ENCODE measurements at places on chromosomes 5 and 9.

DNA sequence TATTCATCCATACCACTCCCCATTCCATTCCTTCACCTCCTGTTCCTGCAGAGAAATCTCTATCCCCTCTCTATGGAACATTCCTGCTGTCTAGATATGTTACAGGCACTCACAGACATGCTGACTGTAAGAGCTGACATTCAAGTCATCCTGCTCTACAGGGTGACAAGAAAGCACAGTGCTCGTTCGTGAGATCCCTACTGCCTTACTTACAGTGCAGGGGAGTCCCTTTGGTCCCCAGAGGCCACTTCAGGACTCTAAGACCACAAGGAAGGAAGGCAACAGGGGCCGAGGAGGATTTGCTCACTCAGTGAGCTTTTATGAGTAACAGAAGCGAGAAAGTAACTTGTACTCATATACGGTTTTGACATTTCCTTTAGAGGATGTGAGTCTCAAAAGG lies 110.5 kb downstream of the GAS1 start:
- DNase-seq = no peak

GRCh38 chr9:131951155-131951554 lies 128.5 kb downstream of the MED27 start:
- DNase-seq = no peak

DNA sequence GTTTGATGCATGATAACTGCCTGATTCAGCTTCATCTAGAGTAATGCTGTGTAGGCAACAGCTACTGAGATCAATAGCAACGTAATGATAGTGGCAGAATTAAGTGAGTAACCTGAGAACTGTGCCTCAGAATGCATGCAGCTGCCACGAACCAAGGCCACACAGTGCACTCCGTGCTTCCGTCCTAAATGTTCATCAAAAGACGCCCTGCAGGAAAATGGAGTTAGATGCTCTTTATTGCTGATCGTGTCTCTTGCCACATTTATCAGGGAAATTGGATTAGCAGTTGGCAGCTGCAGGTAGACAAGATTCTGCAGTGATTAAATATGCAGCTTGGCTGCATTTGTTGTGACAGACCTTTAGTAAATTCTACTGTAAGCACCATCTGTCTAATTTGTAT lies 107.7 kb upstream of the TLX3 start:
- DNase-seq = no peak

- DNase-seq = no peak
Observed at GRCh38 chr5:41071975-41072374, 833 bp upstream of the MROH2B start.

DNA sequence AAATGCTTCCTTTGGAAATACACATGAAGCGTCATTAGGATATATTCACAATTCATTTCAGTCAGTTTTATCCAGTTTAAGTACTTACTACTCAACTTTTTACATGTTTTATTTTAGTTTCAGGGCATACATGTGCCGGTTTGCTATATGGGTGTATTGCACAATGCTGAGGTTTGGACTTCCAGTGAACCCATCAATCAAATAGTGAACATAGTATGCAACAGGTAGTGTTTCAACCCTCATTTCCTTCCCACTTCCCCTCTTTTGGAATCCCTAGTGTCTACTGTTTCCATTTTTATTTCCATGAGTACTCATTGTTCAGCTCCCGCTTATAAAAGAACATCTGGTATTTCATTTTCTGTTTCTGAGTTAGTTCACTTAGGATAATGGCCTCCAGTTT lies 74.7 kb downstream of the TMEM161B start:
- no peak for DNase-seq

- DNase-seq = no peak
Observed at GRCh38 chr5:160434022-160434531, 12.4 kb downstream of the PTTG1 start.

DNA sequence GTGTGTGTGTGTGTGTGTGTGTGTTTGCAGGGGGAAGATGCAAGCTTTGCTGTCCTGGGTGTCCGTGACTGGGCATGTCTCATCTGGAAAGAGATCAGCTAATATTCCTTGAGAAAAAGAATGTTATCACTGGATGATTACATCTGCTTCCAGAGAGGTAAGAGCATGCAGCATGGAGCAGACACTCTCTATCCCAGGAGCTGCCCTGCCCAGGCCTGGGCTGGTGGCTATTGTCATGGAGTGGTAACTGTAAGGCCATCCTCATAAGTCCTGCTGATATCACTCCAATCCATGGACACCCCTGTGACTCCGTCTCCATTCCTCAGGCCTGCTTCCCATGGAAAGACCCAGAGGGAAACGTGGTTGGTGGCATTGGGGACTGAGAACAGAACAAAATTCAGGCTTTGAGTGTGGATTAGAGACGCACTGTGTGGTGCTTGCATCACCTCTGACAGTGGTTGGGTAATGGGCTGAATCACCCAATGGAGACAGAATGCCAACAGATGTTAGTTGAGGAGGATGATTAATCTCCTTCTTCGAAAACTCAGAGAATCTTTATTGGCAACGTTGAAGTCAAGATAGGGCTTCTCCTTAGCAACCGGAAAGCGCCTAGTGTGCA lies 52.0 kb upstream of the KCNIP1 start:
- DNase-seq = no peak

DNA sequence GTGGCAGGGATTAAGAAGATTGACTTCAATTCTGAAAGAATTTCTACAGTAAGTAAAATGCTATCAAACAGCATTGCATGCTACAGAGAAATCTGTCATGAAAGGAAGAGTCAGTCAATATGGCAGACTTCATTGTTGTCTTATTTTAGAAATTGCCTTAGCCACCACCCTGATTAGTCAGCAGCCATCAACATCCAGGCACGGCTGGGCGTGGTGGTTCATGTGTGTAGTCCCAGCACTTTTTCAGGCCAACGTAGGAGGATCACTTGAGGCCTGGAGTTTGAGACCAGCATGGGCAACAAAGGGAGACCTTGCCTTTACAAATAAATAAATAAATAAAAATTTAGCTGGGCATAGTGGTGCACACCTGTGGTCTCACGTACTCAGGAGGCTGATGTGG lies 46.6 kb downstream of the RMI1 start:
- DNase-seq = no peak

- DNase-seq = no peak
Observed at GRCh38 chr5:89994266-89994665, 415.3 kb downstream of the CETN3 start.

GRCh38 chr9:73327149-73327548 lies 175.5 kb downstream of the ANXA1 start:
- DNase-seq = no peak

- no peak for DNase-seq
Observed at GRCh38 chr5:100424787-100425186, 110.4 kb upstream of the FAM174A start.

DNA sequence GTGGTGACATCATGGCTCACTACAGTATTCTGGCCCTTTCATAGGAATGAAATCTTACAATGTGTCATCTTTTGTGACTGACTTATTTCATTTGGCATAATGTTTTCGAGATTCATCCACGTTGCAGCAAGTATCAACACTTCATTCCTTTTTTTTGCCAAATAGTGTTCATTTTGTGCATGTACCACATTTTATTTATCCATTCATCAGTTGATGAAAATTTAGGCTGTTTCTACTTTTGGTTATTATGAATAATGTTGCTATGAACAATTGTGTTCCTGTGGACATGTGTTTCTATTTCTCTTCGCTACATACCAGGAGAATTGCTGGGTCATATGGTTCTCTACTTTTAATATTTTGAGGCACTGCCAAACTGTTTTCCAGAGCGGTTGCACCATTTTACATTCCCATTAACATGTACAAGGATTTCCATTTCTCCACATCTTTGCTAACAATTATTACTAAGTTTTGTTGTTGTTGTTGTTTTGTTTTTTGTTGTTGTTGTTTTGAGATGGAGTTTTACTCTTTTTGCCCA lies 43.5 kb downstream of the RMI1 start:
- DNase-seq = no peak

- no peak for DNase-seq
Observed at GRCh38 chr9:72315510-72316311, 49.3 kb downstream of the ZFAND5 start.

- no peak for DNase-seq
Observed at GRCh38 chr9:23849379-23850035, 23.5 kb upstream of the ELAVL2 start.
